CD4-positive, alpha-beta memory T cell (primary cell): ENCODE measurements at places on chromosomes 3 and 15. TPM values are rescaled to one million over a fixed set of nuclear protein-coding genes. Genes with fewer than 3 reads are reported as not detected.

GRCh38 chr15:29309139-29309538 is 39.5 kb upstream of the NSMCE3 start:
- DNase-seq: no peak

GRCh38 chr15:69666921-69667811 is 214.5 kb downstream of the RPLP1 start:
- DNase-seq: no peak

GRCh38 chr3:151877269-151877668 is 3.8 kb downstream of the SUCNR1 start:
- DNase-seq: no peak

- DNase-seq: peak; percentile 59
These were observed 167.3 kb downstream of the NECTIN3 start for GRCh38 chr3:111238885-111239284.

- no peak for DNase-seq
These were observed 19.3 kb upstream of the NRROS start for GRCh38 chr3:196620161-196620604.

GPR156 gene
- total RNA-seq: not detected
